ENCODE measurements at places on chromosomes 7 and 10.

- DNase-seq: no peak
These were observed 109.9 kb downstream of the ATXN7L1 start for GRCh38 chr7:105766421-105767073.

DNA sequence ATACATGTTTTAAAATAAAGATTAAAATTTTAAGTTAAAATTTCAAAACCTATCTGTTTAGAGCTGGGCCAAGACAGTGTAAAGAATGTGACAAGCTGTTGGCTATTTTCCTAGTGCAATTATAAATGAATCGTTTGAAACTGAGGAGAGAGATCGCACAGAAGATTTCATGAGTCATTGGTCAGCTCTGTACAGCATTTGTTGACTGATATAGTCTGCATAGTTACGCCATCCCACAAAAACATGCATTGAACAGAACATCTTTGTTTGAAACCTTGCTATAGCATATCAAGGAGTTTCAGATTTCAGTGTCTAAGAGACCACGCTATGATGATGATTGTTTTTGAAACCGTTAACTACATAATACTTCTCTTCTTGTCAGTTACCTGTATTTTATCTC is 1.3 kb upstream of the C10orf67 start:
- no peak for DNase-seq

DNA sequence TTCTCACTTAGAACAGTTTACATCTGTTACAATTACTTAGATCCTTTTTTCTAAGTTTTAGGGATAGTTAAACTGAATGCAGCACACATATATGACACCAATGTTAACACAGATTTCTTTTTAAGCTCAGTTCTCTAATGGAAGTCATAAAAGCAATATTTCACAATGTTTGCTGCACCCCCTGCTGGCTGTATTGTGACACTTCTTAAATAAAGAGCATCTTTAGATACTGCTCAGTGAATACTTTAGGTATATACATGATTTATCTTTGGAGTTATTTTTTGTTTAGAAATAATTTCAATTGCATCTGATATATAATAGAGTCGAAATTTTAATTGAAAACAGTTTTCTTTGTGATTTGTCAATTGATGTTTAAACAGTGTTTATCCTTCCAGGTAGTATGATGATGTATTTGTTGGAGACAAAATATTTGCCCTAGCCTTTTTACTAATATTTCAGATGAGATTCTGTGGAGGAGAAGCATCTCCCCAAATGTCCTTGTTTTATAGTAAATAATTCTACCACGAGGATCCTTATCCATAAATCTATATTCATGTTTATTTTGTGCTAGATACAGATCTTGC is 174.4 kb downstream of the ST7 start:
- DNase-seq: no peak

- no peak for DNase-seq
These were observed 67.7 kb upstream of the CC2D2B start for GRCh38 chr10:95840121-95840520.

DNA sequence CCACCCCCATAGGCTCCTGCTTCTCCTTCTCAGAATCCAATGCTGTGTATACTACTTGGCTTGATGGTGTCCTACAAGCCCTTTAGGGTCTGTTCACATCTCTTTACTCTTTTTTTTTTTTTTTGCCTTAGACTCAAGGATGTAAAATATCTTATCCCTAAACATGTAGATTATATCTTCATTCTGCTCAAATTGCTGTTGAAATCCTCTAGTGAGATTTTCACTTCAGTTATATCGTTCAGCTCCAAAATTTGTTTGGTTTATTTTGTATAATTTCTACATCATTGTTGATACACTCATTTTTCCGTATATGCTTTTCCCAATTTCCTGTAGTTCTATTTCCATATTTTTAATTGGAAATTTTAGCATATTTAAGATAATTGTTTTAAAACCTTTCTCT is 1.8 kb upstream of the AKR1C3 start:
- DNase-seq: no peak

DNA sequence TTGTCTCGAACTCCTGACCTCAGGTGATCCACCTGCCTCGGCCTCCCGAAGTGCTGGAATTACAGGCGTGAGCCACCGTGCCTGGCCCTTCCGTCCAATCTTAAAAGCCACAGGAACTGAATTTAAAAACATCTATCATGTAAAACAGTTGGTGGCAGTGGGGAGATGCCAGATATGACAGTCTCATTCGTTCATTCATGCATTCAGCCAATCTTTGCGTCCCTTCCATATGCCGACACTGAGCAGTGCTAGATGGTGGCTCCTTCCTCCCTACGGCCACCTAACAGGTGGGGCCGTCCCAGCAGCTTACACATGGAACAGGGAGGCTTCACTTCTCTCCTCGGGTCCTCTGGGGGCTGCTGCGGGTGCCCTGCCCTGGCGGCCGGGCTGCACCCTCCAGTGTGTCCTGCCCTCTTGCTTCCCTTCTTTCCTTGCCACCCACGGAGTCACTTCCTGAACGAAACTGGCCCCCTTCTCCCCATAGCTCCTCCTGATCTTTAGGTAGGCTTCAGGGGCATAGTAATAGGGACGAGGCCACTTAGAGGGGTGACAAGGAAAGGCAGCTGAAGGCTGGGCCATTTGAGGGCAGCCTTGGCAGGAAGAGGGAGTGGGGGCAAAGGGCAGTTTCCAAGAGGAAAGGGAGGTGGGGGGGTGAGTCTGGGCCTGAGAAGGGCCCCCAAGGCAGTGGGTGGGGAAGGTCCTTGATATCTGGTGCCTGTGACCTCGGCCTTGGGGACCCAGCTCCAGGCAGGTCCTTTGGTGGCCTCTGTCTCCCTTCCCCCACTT is 53.8 kb downstream of the PROSER2 start:
- DNase-seq: no peak

GRCh38 chr7:67448271-67448670 is 451.6 kb downstream of the TYW1 start:
- DNase-seq: no peak

DNA sequence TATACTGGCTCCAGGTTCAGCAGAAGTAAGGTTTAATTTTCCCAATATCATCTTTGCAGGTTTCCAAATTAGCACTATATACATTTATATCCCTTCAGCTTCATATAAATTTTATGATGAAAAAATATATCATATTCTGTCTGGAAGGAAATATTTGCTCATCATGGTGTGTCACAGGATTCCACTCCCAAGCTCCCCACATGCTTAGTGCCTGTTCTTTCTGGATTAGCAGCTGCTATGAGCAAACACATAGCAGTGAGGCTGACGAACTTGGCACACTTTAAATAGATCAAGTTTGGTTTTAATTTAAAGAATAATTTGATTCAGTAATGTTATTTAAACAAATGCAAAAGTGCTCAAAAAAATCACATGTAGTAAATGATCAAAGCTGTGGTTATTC is 251.9 kb downstream of the AGMO start:
- DNase-seq: no peak

DNA sequence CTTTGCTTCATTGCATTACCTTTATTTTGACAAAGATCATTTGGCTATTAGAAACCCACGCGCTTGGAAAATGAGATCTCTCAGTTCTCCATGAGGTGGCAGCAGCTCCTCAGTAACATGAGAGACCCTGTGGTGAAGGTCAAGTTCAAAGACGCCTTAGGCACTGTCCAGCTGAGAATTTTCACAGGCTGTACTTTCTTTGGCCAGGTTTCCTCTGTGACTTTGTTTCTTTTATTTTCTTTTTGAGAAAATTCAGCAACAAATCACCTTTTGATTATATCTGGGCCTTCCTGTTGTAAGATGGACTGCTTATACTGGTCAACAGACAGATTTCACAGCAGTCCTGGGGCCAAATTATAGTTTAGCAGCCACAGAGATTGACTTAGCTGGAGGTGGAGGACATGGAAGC is 54.5 kb downstream of the RAB18 start:
- DNase-seq: peak; percentile 20

- peak; percentile 25 for DNase-seq
These were observed 28.4 kb upstream of the SEMA3E start for GRCh38 chr7:83677180-83677866.

GRCh38 chr7:80736371-80737125 is 98.1 kb downstream of the CD36 start:
- no peak for DNase-seq

- no peak for DNase-seq
These were observed 44.5 kb upstream of the ZMIZ1 start for GRCh38 chr10:79024296-79024695.

GRCh38 chr10:79073784-79074432 is 5.1 kb downstream of the ZMIZ1 start:
- no peak for DNase-seq

DNA sequence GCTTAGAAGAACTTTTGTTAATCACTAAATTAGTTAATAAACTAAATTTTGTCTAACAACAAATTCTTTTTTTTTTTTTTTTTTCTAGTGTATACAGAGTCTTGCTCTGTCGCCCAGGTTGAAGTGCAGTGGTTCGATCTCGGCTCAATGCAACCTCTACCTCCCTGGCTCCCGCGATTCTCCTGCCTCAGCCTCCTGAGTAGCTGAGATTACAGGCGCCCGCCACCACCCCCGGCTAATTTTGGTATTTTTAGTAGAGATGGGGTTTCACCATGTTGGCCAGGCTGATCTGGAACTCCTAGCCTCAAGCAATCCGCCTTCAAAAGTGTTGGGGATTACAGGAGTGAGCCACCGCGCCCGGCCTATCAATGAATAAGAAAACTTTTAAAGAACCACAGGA is 1.1 kb upstream of the IQUB start:
- no peak for DNase-seq

DNA sequence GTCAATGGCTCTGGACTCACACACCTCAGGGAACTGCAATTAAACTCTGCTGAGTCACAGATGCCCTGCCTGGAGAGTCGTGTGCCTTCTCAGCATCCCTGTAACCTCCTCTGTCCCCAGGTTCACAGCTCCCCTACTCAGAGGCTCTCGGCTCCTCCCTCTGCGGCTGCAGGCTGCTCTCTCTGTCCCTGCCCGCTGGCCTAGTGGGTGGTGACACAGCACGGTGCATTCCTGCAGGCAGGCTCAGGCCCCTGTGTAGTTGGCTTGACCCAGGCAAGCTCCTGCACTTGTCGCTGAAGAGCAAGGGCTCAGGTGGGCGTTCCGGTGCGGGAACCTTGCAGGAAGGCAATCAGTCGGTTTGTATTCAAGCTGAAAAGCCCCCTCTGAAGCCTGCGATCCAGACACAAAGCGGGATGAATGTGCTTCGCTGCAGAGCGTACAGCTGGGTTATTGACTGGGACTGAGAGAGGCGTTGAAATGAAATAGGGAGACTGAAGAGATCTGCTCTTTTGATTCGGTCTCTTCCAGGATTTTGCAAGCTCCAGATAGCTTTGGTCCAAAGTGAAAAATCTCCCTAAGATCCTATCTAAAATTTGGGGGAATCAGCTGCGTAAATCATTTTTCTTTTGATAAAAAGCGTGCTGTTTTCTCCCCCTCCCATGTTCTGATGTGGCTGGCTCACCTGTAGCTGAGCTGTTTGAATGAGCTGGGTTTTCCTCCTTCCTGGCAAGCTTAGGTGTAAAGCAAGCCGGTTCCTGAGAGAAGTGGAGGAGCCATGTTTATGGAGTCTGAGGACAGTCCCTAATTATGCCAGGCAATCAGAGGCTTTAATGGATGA is 208.7 kb upstream of the PHYHIPL start:
- DNase-seq: no peak

DNA sequence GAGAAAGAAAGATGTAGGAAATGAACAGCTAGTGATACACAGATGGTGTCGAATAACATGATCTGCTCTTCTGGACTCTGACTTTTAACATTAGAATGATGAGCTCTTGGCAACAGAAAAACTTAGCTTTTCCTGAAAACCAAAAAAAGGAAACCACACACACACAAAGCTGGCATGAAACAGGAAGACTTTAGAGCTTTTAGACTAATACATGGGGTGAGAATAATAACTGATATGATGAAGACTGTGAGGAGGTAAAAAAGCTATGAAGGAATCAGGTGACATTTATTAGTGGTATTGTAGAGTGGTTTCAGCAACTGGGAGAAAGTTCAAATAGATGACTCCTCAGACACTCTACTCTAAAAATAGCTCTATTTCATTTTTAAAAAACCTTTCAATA is 491.9 kb downstream of the PARD3 start:
- DNase-seq: no peak

DNA sequence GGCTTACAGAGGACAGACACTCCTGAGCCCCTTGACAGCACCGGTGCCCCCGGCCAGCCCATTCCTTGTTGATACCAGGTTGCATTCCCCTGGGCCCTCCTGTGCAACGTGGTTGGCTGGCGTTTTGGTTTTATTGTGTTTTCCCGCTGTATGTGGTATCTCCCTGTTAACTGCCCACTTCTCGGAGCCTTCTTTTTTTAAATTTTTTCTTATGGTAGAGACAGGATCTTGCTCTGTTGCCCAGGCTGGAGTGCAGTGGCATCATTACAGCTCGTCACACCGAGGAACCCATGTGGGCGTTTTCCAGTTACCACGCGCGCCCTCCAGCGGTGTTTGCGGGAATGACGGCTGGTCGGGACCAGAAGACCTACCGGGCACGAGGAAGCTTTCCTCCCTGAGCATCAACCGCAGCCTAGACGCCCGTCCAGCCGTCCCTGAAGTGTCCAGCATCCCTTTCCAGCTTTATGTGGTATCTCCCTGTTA is 16.9 kb upstream of the ZFAND2A start:
- DNase-seq: no peak

GRCh38 chr10:75043256-75044131 is 68.0 kb upstream of the SAMD8 start:
- no peak for DNase-seq

- DNase-seq: no peak
These were observed 24.6 kb upstream of the REEP3 start for GRCh38 chr10:63496561-63496960.

- no peak for DNase-seq
These were observed 14.8 kb upstream of the CH25H start for GRCh38 chr10:89221919-89222318.

- DNase-seq: peak; percentile 46
These were observed 481.2 kb downstream of the KCNMA1 start for GRCh38 chr10:77156406-77156879.

GRCh38 chr10:102436312-102436711 is 3.9 kb upstream of the CUEDC2 start:
- no peak for DNase-seq

GRCh38 chr7:4882169-4883032 is 1.1 kb downstream of the RADIL start:
- DNase-seq: peak; percentile 45

DNA sequence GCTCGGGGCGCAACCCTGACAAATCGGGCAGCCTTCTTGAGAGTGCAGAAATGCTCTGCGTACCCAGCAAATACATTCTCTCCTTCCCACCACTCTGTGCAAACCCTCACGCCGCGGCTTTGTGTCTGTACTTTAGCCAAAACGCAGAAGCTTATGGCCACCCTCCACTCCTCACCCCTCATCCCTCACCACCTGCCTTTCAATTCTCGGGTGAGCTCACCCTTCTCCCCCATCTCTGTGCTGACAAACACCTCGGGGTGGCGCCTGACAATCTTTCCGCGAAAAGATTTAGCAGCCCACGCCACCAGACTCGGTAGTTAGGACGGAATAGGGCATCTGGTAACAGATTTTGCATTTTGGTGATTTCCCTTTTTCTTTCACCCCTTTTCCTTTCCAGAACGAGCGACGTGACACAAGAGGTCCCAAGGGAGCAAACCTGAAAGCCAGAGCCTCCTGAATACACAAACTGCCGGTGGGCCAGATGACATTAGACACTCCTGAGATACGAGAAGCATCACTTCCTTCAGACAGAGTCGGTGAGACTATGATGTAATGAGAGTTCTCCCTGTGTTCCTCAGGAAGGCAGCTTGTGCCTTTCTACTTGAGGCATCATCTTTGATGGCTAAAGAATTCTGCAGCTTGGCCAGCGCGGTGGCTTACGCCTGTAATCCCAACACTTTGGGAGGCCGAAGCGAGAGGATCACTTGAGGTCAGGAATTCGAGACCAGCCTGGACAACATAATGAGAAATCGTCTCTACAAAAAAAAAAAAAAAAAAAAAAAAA is 671 bp upstream of the ATAD1 start:
- no peak for DNase-seq

- DNase-seq: no peak
These were observed 90.2 kb downstream of the GPR85 start for GRCh38 chr7:112996331-112996871.
